Large intestine (tissue), 12 donors: ENCODE measurements at places on chromosomes 1 and 21. TPM values are rescaled to one million over a fixed set of nuclear protein-coding genes. Genes with fewer than 3 reads are reported as not detected.

- DNase-seq: peak; percentile 47
Measured at GRCh38 chr1:94955767-94956632, 29.1 kb upstream of the CNN3 start.

DNA sequence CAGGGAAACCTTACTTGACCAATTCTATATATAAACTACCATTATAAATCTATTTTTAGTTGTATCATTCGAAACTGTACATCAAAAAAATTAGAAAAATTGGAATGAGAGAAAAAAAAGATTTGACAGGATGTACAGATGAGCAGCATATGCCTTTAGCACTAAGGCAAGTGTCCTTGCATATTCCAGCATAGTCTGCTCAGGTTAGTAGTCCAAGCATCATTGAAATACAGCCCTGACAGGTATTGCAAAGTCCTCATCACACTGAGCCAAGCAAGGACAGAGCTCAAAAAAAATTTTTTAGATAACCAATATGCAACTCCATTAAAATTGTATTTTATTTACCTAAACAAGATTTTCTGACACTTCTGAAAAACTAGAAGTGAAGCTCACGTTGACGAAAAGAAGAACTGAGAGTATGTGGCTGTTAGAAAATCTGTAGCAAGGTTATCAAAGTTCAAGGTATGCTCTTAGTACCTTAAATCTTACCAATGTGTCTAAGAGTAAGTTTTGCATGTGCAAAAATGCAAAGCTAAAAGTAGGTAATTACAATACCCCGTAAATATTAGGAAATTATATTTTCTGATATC is 465.6 kb upstream of the ADGRL4 start:
- no peak for DNase-seq

GRCh38 chr1:20785907-20786252 is 1.2 kb downstream of the HP1BP3 start:
- no peak for DNase-seq

GRCh38 chr1:7046314-7046713 is 261.1 kb downstream of the CAMTA1 start:
- peak; percentile 28 for DNase-seq

DNA sequence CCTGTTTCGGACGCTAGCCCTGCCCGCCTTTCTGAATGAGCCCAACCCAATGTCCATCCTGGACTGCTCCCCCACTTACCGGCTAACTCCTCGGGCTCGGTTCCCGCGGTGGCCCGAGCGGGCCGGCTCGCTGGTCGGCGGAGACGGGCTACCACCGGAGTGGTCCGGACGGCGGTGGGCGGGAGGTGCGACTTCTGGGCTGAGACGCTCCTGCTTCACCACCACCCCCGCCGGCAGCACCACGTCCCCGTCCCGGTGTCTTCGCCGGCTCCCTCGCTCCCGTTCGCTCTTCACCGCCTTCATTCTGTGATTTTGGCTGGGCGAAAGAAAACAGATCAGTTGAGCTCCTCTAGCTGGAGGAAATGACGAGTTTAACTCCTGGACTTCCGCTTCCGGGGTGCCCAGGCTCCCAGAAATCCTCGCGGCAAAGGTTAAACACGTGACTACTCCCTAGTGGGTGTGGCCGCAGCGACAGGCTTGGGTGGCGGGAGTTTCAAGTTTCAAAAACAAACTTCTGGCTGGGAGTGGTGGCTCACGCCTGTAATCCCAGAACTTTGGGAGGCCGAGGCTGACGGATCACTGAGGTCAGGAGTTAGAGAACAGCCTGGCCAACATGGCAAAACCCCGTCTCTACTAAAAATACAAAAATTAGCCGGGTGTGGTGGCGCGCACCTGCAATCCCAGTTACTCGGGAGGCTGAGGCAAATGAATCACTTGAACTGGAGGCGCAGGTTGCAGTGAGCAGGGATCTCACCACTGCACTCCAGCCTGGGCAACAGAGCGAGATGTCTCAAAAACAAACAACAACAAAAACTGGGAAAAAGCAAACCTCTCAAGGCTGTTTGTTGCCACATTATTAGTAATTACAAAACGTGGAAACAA is at the start of gene SNIP1:
Gene SNIP1 (minus strand): TSS at position 367 of the 882 bp plus-strand sequence. CDS start 64 bp downstream, at position 303.
- DNase-seq: peak; percentile 91

- no peak for DNase-seq
Measured at GRCh38 chr21:15119486-15119885, 54.7 kb upstream of the NRIP1 start.

The C1orf50 gene
- polyA plus RNA-seq: 8.4 TPM

The GPR161 gene
- polyA plus RNA-seq: 7.7 TPM

The OLFM3 gene
- 27.4 TPM for polyA plus RNA-seq

The CD34 gene
- polyA plus RNA-seq: 33.1 TPM

The LDLRAD1 gene
- polyA plus RNA-seq: 0.51 TPM

The SLC6A17 gene
- 0.33 TPM for polyA plus RNA-seq

The ADGRL4 gene
- polyA plus RNA-seq: 5.6 TPM

The GABRD gene
- polyA plus RNA-seq: 0.54 TPM

The SMCP gene
- not detected for polyA plus RNA-seq

The ARTN gene
- polyA plus RNA-seq: 1.4 TPM

The VWA5B1 gene
- 0.40 TPM for polyA plus RNA-seq

The PROX1 gene
- polyA plus RNA-seq: 7.8 TPM
